ENCODE measurements at places on chromosomes 12 and 14.

DNA sequence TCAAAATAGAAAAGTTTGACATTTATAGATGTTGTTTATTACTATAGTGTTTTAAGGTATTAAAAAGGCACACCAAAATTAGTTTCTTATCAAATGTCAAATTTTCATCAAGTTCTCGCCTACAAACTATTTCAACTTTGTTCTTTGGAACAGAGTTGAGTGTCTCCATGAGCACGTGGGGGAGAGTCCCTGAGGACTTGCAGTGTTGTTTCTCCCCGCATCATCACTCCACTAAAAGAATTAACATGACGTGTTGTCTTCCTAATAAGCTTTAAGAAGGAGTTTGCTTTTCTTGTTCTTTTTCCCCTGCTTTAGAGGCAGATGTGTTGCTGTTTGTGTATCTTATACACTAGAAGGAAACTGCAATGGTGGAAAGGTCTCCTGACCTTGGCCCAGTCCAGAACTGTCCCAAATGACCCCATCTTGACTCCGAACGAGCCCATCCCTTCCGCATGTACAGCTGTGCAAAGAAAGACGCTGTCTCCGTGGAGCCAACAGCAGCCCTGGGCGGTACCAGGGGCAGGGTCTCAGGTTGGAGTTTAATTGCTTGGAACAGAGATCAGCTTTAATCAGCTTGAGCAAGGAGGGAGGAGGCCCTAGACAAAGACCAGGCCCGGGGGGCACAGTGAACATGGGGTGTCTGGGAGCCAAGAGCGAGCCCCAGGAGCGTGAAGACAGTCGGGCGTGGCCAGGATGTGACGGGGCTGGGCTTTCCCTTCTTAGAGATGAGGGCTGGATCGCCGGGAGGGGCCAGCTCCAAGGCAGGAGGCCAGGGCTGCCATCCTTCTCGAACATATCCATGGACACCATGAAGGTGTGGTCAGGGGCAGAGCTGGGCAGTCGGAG, 215.4 kb upstream of the RTL1 start:
- DNase-seq, result no peak

DNA sequence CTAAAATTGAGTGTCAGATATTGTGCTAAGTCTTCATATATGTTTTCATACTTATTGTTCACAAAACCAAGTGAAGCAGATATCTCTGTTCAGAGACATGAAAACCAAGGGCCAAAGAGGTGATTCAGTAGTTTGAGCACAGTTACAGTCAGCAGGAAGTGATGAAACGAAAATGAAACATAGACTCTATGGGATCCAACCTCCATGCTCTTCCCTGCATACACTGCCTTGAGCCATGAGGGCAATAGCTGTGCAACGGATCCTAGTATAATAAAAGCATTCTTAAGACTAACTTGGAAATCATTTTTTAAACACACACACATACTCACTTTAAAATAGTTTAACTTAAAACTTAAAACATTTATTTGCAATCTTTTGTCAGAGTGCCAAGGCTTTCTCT, 27.9 kb downstream of the ESR2 start:
- peak; percentile 66 for DNase-seq

- DNase-seq, result no peak
Measured at GRCh38 chr14:71933001-71933587, 865 bp downstream of the RGS6 start.

- peak; percentile 45 for DNase-seq
Measured at GRCh38 chr12:115840159-115840558, 437.3 kb downstream of the MED13L start.

GRCh38 chr12:71014180-71014785, 93.7 kb upstream of the PTPRR start:
- DNase-seq, result no peak

GRCh38 chr12:10737249-10737648, 14.1 kb upstream of the YBX3 start:
- DNase-seq, result no peak

GRCh38 chr12:109951136-109951535, 45.0 kb downstream of the GIT2 start:
- peak; percentile 93 for DNase-seq

DNA sequence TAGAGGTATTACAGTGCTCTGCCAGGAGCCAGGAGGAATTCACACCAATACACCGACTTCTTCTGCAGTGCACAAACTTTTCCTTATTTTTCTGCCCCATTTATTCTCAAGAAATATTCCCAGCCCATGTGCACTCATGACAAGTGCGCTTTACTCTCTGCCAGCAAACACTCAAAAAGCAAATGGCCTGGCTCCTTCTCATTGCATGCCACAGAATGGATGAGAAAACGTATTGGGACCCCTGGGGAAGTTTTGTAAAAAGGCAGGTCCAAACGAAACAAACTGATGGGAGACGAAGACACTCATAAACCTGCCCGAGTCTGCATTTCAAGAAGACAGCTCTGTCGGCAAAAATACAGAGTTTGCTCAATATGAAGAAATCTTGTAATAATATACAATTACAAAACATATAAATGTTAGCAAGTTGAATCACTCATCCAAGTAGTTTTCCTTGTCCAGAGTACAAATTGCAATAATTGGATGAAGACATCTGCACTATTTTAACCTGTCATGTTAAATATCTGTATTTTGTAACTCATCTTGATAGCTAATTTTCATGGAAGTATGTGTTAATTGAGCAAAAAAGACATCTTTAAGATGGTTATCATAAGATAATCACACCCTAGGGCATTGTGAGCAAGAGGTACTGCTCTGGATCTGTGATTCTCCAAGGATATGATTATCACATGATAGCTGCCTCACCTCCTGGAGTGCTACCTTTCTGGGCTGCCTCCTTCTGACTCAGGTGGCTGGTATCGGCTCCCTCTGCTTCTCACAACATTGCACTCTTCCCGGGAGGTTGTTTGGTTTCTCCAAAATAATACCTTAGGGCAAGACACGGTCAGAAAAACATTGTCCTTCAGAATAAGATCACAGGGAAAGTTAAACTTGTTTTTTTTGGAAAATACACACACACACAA, 260.8 kb upstream of the G2E3 start:
- DNase-seq, result no peak

DNA sequence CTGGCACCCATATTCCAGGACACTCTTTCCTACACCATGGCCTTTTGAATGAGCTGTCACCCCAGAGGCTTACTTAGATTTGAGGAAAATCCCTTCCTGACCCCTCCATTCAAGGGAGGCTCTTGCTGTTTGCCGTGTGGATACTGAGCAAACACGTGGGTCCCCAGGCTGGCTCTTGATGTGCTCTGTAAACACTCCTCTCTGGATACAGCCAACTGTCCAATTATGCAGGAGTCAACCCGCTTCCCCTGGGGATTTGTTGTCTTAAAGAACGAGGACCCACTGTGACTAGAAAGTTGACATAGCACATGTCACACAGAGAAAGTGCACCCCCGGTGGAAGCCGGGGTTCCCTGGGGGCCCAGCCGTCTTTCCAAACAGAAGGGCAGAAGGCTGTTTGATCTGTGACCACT, 75.8 kb upstream of the CEP83 start:
- DNase-seq, result no peak

DNA sequence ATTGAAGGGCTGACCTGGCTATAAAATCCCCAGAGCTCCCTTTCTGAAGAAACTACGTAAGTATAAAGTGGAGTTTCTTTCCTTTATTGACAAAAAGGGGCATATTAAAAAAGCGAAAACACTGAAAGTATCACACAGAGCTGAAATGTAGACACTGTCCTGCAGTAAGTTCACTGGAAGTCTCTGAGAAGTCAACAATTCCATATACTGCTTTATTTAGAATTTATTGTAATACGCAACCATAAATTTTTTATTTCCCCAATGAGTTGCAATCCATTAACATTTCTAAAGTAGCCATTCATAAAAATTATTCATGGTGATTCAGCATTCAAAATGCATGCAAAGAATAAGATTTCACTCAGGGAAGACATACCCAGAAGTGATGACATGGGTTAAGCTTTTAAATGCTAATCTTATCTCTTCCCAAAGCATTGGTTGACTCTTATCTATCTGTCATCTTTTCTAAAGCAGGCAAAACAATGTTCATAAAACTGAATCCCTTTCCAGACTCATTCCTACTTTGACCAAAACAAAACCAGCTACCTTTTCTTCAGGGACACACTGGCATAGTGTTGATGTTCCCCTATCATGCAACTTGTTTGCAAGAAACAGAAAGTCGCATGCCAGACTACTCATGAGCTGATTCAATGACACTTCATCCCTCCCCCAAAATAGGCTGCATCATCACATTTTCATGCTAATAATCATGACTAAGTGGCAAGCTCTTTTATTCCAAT, 17.3 kb downstream of the KITLG start:
- DNase-seq, result peak; percentile 70

GRCh38 chr14:77222546-77223225, 41.1 kb downstream of the TMEM63C start:
- DNase-seq, result no peak

DNA sequence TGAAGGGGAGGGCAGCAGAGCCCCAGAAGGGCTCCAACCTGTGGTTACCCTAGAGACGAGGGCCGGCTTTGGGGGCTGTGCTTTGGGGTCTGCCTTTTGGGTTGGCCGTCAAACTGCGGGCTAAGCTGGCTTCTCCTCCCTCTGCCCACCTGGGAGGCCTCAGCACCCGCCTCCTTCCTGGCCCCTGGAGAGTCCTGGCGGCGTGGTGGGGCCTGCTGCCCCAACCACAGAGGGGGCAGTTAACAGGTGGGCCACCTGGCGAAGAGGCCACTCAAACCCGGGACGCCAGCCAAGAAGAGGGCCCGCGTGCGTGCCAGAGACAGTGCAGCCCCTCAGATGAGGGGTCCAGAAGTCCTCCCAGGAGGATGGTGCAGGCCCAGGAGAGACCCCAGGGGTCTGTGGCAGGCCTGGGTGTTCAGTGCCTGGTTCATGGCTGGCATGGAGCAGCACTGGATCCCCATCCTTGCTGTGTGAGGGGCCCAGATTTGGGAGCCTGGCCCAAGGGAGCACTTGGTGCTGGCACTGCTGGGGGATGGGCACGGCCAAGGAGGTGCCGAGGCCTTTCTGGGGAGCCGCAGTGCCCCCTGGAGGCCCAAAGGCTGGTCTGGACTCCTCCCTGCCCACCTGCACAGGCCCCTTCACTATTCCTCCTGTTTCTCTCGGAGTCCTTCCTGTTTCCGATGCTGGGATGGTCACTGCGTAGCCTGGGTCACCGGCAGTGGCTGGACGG, 48.8 kb downstream of the LRCOL1 start:
- no peak for DNase-seq

DNA sequence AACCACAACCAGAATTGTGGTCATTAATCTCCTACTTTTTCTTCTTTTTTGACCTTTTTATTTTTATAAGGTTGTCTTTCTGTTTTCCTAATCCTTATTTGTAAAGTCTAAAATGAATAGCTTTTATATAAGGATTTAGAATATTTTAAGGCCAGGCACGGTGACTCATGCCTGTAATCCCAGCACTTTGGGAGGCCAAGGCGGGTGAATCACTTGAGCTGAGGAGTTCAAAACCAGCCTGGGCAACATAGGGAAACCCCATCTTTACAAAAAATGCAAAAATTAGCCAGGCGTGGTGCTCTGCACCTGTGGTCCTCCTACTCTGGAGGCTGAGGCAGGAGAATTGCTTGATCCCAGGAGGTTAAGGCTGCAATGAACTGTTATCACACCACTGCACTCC, 55.1 kb downstream of the IFT81 start:
- peak; percentile 82 for DNase-seq

DNA sequence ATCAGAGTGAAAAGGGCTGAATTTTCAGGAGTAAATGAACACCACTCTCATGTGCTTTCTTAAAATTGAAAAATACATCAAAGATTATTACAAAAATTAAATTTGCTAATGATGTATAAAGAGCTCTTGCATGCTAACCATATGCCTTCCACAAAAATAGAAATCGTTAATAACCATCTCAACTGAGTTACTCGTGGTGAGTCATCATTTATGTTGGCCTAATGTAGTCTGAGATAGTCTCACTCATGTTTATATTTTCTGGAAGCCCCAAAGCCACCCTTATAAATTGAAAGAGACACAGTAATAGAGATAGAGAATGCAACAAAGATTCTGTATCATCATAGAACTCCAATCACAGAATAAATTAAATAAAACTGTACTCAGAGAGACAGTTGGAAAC, 131.2 kb downstream of the KCNH5 start:
- DNase-seq, result peak; percentile 29

DNA sequence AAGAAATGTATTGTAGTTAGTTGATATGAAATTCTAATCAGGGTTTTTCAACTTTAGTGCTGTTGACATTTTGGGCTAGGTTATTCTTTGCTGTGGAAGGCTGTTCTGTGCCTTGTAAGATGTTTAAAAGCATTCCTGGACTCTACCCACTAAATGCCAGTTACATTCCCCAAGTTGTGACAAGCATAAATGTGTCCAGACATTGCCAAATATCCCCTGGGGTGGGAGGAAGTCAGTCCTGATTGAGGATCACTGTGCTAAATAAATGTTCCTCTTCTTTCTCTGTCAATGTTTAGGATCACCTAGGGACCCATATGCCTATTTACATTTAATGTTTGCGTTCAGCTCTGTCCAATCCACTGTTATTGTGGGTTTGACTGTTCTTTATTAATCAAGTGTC, 268.3 kb downstream of the TMTC2 start:
- DNase-seq, result no peak

DNA sequence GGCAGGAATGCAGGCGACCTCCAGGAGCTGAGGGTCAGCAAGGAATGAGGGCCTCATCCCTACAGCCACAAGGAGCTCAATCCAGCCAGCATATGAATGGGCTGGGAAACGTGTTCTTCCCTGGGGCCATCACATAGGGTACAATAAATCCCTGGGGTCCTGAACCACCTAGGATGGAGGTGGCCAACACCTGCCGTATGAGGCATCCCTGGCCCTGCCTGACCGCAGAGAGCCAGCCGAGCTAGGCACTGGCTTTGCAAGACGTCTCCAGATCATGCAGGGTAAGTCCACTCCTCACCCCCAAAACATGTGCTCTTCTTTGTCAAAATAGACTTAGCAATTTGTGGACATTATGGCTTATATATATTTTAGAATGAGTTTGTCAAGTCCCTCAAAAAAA, 303.7 kb upstream of the DIO3 start:
- DNase-seq, result no peak

GRCh38 chr14:101973356-101973755, 9.0 kb downstream of the DYNC1H1 start:
- peak; percentile 48 for DNase-seq

All from EL (cell line).